WTC11 (cell line): ENCODE measurements at places on chromosomes 5 and 9. TPM values are rescaled to one million over a fixed set of nuclear protein-coding genes. Genes with fewer than 3 reads are reported as not detected.

Gene SLC34A1
- total RNA-seq = not detected in 3 replicates

Gene NUTM2G
- 0.14 to 0.50 TPM (median 0.27 TPM) in 3 replicates for total RNA-seq

Gene TAF11L9
- not detected in 3 replicates for total RNA-seq

Gene PDE6A
- not detected in 3 replicates for total RNA-seq

Gene NSUN2
- total RNA-seq = 73.3 to 88.4 TPM (median 74.9 TPM) in 3 replicates

DNA sequence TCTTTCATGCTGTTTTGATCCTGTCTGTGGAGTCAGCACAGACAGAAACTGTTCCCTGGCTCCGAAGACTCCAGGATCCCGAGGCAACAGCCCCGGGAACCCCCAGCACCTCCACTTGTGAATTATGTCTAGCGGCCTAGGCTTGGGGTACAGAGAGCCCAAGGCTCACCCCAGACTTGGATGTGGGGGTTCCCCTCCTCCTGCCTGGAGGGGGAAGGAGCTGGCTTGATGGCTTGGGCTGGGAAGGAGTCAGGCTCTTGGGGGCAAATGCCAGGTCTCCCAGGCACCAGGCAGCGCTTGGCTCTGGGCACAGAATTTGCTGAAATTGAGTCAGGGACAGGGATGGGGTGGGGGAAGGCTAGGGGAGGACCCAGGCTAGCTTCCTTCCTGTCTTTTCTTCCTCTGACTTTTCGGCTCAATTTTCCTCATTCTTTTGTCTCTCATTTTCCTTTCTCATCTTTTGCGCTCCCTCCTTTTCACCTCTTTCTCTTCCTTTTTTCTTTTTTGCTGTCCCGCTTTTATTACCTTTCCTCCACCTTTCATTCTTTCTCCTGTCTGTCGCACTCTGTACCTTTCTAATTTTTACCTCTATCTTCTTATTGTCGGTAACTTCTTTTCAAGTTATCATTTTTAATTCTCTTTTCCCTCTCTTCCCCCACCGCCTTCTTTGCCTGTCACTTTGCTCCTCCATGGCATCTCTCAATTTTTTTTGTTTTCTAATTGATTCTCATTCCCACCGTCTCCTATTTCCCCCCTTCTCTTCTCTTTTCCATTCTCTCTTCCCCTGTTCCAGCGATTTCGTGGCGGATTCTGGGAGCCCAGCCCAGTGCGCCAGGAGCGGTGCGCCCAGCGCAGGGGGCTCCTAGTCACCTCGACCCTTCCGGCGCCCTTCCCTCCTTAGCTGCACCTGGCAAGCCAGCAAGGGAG lies 10.5 kb downstream of the MSX2 start:
- DNase-seq = no peak

- no peak for DNase-seq
Observed at GRCh38 chr5:55320571-55320970, 12.8 kb downstream of the MTREX start.

DNA sequence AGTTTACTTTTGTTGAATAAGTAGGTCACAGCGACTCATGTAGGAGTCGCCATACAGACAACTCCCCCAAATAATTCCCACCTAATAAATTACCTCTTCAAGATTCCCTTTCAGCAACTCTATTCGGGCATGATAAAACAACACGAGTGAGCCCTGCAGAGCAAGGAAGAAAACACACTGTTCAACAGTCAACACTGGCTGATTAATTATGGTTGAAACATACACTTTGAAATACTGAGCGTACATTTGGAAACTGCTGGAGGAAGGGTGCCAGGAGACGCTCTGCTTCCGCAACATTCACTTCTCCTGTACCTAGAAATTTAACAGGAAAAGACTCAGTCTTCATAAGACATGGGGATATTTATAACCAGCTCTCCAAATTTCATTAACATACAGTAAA lies 117.5 kb downstream of the TTC39B start:
- no peak for DNase-seq

DNA sequence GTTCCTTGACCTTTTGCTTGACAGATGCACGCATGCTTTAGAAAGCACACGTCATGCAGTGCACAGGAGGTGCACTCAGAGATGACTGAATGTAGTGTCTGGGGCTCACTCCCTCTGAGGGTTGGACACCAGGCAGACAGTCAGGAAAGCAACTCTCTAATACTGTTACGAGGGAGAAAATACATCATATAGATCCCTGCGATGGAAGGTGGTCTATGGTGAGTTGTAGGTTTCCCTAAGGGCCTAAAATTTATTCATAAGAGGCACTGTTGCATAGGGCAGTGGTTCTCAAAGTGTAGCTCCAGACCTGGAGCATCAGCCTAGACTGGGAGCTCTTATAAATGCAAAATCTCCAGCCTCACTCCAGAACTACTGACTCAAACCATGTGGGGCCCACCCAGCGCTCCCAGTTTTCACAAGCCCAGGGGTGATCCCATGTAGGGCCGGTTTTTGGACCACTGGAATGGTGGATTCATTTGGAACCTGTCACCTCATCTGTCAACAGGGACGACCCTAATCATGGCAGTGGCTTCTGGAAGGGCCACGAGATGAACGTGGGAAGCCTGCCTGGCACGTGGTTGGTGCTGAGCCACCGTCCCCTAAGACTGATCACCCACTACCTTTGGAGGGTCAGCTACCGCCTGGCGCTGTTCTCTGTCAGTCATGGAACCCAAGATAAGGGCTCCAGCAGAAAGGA lies 16.8 kb upstream of the PHF19 start:
- no peak for DNase-seq
